Stimulated activated CD4-positive, alpha-beta T cell treated with anti-CD3 and anti-CD28 coated beads, Interleukin-4, amount 100 ng/mL, for 48 hours (primary cell): ENCODE measurements at places on chromosomes 4 and X.

DNA sequence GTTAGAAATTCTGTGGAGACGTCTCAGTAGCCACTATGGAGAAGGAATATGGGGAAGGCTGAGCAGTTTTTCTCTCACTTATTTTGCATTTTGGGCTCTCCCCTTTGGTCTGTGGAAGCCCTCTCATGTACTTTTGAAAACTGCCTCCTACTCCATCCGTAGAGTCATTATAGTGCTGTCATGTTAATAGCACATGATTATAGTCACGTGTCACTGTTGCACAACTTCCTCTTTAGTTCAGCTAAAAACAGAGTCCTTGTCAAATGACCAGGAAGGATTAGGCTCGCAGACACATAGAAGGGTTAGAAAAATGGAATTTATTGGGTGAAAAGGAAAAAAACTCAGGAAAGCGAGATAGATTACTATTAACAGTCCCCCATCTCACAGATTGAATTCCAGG lies 258.2 kb upstream of the CXorf51A start:
- no peak for DNase-seq

GRCh38 chr4:71231129-71232055 lies 107.4 kb upstream of the SLC4A4 start:
- DNase-seq: no peak

- DNase-seq: no peak
These were observed 179.6 kb downstream of the TMA16 start for GRCh38 chr4:163673848-163674697.

DNA sequence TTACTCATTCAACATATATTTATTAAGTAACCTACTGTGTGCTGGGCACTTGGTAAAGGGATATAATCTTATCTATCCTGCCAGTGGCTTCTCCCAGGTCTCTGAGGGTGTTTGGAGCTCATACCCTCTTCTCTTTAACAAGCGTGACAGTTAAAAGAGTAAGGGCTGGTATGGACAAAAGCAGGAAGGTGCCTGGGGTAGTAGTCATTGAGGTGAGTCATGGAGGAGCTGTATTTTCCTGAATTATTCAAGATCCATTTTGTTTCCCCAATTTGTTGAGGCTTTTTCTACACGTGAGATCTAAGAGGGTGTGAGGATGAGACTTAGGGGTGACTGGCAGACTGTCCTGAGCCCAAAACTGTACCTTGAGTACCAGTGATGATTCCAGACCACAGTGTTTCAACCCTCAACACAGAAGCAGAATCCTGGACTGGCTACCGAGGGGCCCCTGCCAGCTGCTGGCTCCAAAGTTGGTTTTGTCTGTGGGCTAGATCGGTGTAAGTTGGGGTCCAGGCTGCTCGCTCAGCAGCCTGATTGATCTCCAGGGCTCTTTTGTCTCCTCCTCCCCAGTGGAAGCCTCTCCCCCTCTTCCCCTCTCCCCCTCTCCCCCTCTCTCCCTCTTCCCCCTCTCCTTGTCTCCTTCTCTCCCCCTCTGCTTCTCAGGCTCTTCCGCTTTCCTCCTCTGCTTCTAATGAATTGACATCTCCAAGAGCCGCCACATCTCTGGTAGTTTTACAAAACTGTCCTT lies at the start of gene DRP2:
DRP2 (plus strand) TSS at position 671 of the 748 bp plus-strand sequence. CDS start 11,862 bp downstream, outside the sequence.
- no peak for DNase-seq

- no peak for DNase-seq
These were observed 35.5 kb upstream of the SMAD1 start for GRCh38 chr4:145446184-145446583.

DNA sequence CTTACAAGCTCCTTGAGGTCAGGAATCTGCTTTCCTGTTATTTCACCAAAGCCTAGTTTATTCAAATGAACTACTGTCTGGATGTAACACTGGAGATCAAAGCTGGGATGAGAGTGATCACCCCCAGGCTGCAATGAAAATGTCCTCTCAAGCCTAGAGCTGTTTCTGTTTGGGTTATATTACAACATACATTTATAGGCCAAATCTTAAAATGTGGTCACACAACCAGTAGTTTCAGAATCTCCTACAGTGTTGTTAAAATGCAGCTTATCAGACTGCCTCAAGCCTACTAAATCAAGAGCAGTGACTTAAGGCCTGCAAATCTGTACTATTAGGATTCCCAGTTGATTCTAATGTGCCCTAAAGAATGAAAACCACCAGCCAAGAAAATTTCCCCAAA lies 207.5 kb downstream of the PAPSS1 start:
- no peak for DNase-seq

- no peak for DNase-seq
These were observed 632.2 kb downstream of the PCDH19 start for GRCh38 chrX:99777912-99778311.

GRCh38 chr4:166174717-166175490 lies 301.9 kb downstream of the TLL1 start:
- no peak for DNase-seq

DNA sequence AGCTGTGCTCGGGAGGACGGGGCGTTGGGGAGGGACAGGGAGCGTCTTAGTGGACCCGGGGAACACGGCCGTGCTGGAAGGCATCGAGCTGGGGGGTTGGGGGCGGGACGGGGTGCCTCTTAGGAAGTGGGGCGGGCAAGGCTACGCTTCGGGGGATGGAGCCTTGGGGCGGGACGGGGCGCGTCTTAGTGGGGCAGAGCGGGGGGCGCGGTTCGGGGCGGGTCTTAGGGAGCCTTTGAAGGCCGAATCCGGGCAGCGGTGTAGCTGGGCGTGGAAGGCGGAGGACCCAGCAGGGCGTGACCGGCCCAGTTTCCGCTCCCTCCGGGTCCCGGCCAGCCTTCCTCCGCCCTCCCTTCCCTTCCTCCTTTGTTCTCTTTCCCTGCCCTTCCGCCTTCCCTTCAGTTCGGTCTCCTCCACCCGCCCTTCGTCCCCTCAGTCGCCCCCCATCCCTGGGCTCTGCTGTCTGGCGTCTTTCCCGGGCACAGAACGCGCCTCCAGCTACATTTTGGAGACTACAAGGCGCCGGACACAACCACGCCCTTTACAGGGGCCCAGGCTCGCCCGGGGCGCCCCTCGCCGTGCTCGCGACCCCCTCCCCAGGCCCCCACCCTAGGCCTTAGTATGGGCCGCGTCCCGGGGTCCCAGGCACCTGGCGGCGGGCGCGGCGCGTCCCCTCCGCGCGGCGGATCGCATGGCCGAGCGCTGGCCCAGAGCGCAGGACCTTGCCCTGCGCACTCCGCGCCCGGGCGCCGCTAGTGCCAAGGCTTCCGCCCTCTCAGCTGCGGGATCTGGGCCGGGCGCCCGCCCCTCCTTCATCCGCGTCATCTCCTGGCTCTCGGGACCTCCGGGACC lies at the start of gene ARSD:
ARSD (minus strand) TSS at position 757 of the 852 bp plus-strand sequence; CDS start at position 693, 64 bp downstream.
- DNase-seq: peak; percentile 8

GRCh38 chr4:48944252-48944651 lies 37.7 kb upstream of the OCIAD2 start:
- DNase-seq: no peak

DNA sequence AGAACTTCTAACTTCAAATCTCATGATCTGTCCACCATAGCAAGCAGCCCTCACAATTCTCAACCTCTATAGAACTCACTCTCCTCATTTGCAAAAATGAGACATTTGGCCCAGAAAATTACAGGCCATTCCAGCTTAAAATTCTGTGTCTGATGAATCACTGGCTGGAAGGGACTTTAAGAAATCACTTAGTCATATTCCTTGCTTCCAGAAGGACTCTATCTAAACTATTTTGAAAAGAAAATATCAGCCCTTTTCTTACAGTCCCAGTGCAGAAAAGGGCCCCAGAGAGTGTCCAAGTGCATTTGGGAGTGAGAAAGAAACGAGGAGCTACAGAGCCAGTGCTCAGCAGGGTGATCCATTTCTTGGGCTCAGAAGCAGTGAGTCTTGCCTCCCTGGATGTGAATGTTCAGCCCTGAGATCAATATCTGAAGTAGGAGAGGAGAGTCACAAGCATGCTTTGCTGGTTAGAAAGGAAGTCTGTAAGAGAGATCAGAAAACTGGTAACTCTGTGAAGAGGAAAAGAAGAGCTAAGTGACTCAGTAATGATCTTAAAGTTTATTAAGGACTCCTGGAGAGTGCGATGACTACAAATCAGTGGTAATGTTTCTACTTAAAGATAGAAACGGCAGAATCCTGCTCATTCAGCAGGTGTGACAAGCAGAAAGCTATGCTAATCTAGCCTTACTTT lies 139.8 kb downstream of the PALLD start:
- no peak for DNase-seq

GRCh38 chr4:110289601-110290100 lies 91.2 kb upstream of the ELOVL6 start:
- DNase-seq: no peak

DNA sequence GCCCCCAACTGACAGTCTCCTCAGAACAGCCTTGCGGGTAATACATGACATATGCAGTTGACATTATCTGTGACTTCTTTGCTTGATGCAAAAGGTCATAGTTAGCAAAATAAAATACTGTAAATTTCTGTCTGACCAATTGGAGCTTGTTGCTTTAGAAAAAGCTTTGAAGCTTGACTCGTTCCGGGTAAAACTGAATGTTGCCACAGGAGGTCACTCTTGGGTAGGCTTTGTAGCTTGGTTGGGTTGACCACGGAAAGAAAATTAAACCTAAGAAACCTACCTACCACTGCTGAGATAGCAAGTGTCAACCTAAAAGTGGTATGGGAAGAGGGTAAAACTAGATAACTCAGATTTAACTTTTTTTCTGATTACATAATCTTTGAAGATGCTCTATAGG lies 23.2 kb downstream of the PRPS2 start:
- DNase-seq: no peak

DNA sequence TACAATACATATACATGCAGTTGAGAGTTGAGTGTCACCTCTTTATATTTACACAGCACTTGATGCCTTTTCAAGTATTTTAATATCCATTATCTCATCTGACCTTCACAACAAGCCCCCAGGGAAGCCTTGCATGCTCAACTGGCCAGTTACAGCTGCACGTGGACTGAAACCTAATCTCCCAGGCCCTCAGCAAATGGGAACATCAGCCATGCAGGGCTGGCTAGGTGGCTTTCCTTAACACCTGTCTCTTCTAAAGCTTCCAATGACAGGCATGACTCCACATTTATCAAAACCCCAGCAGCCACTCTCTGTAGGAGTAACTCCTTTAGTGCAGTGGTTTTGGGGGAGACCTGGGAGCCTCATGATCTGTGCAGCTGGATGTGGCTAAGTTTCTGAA lies 56.4 kb downstream of the PHKA2 start:
- DNase-seq: no peak

- no peak for DNase-seq
These were observed 5.9 kb downstream of the ETDB start for GRCh38 chrX:135114392-135114791.

DNA sequence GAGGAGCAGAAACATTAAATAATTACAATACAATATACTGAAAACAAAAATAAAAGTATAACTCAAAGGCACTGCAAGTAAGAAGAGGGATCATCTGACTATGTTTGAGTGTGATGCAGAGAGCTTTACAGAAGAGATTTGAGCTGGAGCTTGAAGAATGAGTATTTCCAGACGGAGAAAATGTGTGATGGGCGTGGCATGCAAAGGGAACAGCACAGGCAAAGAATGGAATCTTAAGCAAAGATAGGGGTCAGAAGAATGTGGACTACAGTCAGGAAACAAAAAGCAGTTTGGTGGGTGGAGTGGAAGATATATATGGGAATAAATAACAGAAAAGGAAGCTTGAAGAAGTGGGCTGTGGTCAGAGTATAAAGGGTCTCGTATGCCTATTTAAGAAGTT lies 45.5 kb downstream of the OPHN1 start:
- DNase-seq: no peak

DNA sequence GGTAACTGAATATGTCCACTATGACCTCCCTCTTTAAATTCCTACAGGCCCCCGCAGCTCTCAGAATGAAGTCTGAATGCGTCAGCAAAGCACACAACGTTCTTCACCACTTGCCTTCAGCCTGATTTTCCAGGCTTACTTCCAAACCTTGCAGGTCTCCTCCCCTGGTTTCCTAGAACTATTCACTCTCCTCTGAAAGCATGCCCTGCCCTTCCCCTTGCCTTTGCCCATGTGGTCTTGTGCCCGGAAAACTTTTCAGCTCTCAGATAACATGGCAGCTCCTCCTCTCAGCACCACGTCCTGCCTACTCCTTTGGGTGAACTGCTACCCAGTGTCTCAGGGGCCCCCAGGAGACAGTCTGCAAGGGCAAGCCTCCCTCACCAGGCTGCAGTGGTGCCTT lies 268.5 kb upstream of the LDB2 start:
- no peak for DNase-seq

- DNase-seq: no peak
These were observed 31.5 kb downstream of the F8 start for GRCh38 chrX:154991039-154991438.

DNA sequence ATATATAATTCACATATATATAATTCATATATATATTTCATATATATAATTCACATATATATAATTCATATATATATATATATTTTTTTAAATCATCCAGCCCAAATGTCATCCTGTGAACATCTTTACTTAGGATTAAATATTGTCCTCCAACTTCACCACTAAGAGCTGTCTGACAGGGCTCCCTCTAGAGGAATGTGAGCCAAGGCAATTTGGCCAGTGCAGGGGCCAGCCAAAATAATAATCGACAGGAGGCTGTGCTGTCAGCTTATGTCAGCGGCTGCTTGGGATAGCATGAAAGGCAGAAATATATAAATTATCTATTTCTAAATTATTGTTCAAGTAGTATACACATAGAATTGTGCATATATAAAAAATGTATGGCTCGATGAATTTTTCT lies 29.5 kb downstream of the EGFL6 start:
- no peak for DNase-seq

GRCh38 chr4:76738086-76738931 lies 159.6 kb downstream of the SOWAHB start:
- no peak for DNase-seq

GRCh38 chr4:72899214-72899613 lies 170.3 kb downstream of the COX18 start:
- DNase-seq: no peak

DNA sequence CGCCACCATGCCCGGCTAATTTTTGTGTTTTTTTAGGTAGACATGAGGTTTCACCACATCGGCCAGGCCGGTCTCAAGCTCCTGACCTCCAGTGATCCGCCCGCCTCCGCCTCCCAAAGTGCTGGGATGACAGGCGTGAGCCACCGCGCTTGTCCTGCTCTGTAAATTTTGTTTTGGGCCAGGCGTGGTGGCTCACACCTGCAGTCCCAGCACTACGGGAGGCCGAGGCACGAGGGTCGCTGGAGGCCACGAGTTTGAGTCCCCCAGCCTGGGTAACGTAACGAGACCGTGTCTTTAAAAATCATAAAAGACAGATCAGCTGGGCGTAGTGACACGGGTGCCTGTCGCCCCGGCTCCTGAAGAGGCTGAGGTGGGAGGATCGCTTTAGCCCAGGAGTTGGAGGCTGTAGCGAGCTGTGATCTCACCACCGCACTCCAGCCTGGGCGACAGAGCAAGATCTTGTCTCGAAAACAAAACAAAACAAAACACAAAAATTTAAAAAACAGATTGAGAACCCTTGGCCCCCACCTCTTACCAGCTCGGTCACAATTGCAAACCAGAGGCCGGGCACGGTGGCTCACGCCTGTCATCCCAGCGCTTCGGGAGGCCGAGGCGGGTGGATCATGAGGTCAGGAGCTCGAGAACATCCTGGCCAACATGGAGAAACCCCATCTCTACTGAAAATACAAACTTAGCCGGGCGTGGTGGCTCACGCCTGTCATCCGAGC lies 34.0 kb upstream of the PPP2R3B start:
- DNase-seq: no peak
